Activated naive CD8-positive, alpha-beta T cell treated with anti-CD3 and anti-CD28 coated beads for 36 hours (primary cell): ENCODE measurements at places on chromosomes 16 and 17. TPM values are rescaled to one million over a fixed set of nuclear protein-coding genes. Genes with fewer than 3 reads are reported as not detected.
A peak's percentile ranks its signal among the peaks of the same experiment; 100 is the strongest.

DNA sequence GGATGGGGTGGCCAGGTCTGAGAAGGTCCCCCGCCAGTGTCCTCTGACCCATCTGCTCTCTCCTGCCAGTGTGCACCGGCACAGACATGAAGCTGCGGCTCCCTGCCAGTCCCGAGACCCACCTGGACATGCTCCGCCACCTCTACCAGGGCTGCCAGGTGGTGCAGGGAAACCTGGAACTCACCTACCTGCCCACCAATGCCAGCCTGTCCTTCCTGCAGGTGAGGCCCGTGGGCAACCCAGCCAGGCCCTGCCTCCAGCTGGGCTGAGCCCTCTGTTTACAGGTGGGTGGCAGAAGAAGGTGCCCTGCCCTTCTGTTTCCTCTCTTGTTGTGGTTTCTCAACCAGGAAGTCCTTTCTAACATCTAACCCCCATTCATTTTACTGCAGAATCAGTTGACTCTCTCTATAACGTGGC is 7.1 kb downstream of the ERBB2 start:
- H3K4me3 ChIP-seq = no peak overlapping the region
- peaks cover 6% of the 10 kb centered on the region for H3K27me3 ChIP-seq
- peaks cover 10% of the 10 kb centered on the region for H3K4me1 ChIP-seq
- no peak for DNase-seq

DNA sequence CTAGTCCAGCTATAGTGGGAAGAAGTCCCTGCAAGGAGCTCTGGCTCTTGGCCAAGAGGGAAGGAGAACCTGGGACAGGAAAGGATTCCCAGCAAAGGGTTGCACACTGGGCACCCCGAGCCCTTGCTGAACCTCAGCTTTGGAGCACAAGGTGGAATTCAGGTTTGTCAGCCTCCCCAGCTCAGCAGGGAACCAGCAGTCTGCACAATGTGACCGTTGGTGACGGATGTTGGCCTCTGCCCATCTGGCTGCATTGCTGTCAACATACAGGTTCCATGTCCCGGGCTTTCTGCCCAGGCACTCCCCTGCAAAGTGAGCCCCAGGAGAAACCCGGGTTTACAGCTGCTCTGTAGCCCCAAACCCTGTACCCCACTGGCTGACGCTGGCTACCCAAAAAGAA is 6.7 kb downstream of the RPRML start:
- H3K27ac ChIP-seq = no peak overlapping the region
- H3K4me1 ChIP-seq = no peaks in the 10 kb centered on the region
- H3K36me3 ChIP-seq = peaks cover 4% of the 10 kb centered on the region
- H3K27me3 ChIP-seq = peaks cover 11% of the 10 kb centered on the region
- DNase-seq = no peak

DNA sequence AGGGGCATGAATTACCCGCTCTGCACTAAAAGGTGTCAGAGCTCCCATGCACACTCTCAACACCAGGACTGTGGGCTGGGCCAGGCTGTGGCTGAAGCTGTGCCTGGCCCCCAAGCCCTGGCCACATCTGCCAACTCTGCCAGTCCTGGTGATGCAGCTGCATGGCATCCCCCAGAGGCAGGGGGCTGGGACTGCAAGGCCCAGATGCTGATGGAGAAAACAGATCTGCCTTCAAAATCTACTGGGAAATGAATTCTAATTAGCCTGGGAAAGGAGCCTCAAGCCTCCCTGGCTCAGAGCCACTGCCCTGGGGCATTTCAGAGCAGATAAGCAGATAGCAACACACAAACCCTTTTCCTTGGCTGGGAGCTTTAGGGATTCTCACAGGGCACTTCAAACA is 3.4 kb downstream of the CHST6 start:
- no peak for DNase-seq
- H3K4me1 ChIP-seq = peaks cover 7% of the 10 kb centered on the region
- no peak overlapping the region for H3K27ac ChIP-seq
- H3K27me3 ChIP-seq = peaks cover 44% of the 10 kb centered on the region

- H3K36me3 ChIP-seq = peaks cover 2% of the 10 kb centered on the region
- H3K27me3 ChIP-seq = no peaks in the 10 kb centered on the region
- DNase-seq = no peak
- H3K4me3 ChIP-seq = no peak overlapping the region
Observed at GRCh38 chr17:77720946-77721845, 237.3 kb upstream of the TNRC6C start.

DNA sequence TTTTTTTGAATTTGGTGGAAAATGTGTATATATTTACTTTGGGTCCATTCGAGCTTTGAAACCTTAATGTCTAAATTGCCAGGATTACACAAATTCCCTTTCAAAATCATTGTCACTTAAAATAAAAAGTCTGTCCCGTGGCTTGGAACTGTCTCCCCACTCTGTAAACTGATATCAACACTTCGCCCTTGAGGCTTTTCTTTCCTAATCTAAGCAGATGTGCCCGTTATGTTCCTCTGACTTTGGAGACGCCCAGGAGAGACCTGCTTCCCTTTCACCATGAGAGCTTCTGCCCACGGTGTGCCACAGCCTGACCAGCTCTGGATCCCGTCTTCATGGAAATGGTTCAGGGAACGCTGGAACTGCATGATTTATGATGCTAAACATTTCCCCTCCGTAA is 151.3 kb downstream of the C16orf95 start:
- H3K4me1 ChIP-seq = peaks cover 5% of the 10 kb centered on the region
- H3K4me3 ChIP-seq = no peak overlapping the region
- no peak for DNase-seq
- H3K27me3 ChIP-seq = peaks cover 7% of the 10 kb centered on the region
- H3K36me3 ChIP-seq = peaks cover 2% of the 10 kb centered on the region

- H3K36me3 ChIP-seq = no peaks in the 10 kb centered on the region
- no peak overlapping the region for H3K4me3 ChIP-seq
- peaks cover 9% of the 10 kb centered on the region for H3K4me1 ChIP-seq
- DNase-seq = no peak
- peaks cover 5% of the 10 kb centered on the region for H3K27me3 ChIP-seq
- no peak overlapping the region for H3K27ac ChIP-seq
Observed at GRCh38 chr17:2935632-2936031, 127.8 kb downstream of the OR1D5 start.

DNA sequence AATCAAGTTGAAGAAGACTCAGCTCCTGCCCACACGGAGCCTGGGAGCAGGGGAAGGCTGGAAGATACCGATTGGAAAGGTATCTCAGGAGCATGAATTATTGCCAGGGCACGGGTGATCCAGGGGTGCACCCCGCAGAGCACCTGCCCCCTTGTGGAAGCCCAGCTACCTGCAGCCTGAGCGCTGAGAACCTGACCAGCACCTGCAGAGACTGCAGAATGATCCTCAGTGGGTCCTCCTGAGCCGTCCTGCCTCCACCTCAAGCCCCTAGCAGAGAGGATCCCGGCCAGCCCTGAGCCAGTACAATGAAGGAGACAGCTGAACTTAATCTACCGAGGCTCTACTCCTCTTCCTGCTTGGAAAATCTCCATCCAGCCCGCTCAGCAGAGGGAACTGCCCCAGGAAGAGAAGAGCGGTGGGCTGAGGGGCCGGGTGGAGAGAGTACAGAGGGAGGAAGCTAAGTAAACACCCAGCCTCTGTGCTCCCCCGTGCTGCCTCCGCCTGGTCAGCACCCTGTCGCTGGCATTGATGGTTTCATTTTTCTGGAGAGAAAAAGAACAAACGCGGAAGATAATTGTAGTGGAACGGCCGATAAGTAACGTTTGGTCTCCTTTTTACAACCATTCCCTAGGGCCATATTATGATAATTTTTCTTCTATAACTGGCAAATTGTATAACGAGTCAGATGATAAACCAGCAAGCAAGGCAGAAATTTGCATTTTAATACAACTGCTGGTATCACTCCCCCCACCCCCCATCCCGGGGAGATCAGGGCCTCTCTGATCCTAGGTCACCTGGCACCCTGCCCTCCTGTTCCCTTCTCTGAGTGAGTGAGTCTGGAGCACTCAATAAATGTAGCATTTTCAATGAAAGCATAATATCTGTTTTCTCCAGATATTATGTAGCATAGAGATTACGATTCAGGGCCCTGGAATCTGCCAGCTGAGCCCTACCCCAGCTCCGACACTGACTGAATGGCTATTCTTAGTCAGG is 204.5 kb upstream of the RPL38 start:
- no peak overlapping the region for H3K4me3 ChIP-seq
- no peak overlapping the region for H3K27ac ChIP-seq
- H3K36me3 ChIP-seq = no peaks in the 10 kb centered on the region
- H3K4me1 ChIP-seq = no peaks in the 10 kb centered on the region

GRCh38 chr16:3879258-3879886 is 1.1 kb downstream of the CREBBP start:
- H3K27ac ChIP-seq = peak overlapping the region; percentile 52
- peak overlapping the region; percentile 83 for H3K4me3 ChIP-seq
- H3K27me3 ChIP-seq = peaks cover 6% of the 10 kb centered on the region
- H3K36me3 ChIP-seq = peaks cover 31% of the 10 kb centered on the region
- DNase-seq = peak; percentile 15
- peaks cover 50% of the 10 kb centered on the region for H3K4me1 ChIP-seq

DNA sequence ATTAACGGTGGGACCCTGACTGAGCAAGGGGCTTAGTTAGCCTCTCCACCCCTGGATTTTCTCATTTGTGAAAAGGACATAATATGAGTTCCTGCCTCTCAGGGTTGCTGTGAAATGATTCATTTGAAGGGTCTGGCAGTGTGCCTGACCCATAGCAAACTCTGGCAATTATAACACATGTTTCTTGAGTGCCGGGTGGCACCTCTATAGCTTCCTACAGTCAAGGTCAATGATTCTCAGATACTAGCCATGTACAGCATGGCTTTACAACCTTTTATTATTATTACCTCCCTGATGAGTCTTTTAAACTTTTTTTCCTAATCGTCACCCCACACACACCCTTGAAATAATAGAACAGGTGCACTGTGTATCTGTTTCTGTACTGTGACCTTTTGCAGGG is 42.1 kb downstream of the TMEM114 start:
- H3K27me3 ChIP-seq = peaks cover 52% of the 10 kb centered on the region
- H3K4me1 ChIP-seq = no peaks in the 10 kb centered on the region
- no peak for DNase-seq
- no peak overlapping the region for H3K27ac ChIP-seq

- peaks cover 36% of the 10 kb centered on the region for H3K4me1 ChIP-seq
- no peaks in the 10 kb centered on the region for H3K27me3 ChIP-seq
- H3K36me3 ChIP-seq = peaks cover 38% of the 10 kb centered on the region
- peak overlapping the region; percentile 93 for H3K27ac ChIP-seq
- no peak for DNase-seq
- peak overlapping the region; percentile 87 for H3K4me3 ChIP-seq
Observed at GRCh38 chr17:39462631-39463375, 1.5 kb downstream of the CDK12 start.

DNA sequence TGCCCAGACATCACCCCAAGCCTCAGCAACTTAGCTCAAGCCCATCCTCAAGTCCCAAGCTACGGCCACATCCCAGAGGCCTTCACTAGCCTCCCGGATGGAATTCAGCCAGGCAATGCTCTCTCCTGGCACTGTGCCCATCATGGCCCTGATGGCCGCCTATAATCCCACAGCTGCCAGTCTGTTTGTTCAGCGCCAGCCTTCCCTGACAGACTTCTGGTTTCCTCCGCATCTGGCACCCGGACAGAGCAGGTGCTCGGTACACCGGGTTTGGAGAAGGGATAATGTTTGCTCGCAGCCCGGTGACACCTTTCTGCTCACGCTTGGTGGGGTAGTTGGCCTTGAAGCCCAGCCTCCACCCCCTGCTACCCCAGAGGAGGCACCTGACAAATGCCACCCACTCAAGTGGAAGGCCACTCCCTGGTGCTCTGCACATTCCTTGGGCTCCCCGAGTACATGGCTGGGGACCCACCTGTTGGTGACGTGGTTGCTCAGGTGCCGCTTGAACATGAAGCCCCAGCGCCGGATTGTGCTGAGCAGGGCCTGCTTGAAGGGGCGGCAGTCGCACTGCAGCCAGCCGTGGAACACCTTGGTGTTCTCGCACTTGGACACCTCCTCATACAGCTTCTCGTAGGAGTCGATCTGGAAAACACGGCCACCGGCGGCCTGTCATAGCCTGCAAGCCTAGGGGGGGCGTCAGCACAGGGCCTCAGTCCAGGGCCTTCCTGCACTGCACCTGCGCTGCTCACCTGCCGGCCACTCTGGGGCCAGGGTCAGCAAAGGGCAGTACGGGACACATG is 47.1 kb downstream of the DNAH17 start:
- peaks cover 10% of the 10 kb centered on the region for H3K4me1 ChIP-seq
- H3K36me3 ChIP-seq = no peaks in the 10 kb centered on the region
- no peak overlapping the region for H3K27ac ChIP-seq
- DNase-seq = no peak
- no peaks in the 10 kb centered on the region for H3K27me3 ChIP-seq

PCTP gene
- 8.7 TPM for total RNA-seq

MYADML2 gene
- total RNA-seq = not detected

DNA sequence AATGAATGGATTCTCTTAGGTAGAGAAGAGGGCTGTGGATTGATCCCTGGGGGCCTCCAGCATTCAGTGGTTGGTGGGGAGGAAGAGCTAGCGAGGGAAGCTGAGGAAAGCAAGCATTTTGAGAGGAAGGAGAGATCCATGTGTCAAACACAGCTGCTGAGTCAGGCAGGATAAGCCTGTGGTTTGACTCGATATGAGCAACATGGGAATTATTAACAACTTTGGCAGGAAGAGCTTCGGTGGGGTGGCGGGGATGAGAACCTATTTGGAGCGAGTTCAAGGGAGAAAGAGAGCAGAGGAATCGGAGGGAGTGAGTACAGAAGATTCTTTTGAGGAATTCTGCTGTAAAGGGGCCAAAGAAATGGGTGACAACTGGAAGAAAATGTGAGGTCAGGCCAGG is 59.5 kb upstream of the CDC42EP4 start:
- no peak overlapping the region for H3K4me3 ChIP-seq
- DNase-seq = no peak

DNA sequence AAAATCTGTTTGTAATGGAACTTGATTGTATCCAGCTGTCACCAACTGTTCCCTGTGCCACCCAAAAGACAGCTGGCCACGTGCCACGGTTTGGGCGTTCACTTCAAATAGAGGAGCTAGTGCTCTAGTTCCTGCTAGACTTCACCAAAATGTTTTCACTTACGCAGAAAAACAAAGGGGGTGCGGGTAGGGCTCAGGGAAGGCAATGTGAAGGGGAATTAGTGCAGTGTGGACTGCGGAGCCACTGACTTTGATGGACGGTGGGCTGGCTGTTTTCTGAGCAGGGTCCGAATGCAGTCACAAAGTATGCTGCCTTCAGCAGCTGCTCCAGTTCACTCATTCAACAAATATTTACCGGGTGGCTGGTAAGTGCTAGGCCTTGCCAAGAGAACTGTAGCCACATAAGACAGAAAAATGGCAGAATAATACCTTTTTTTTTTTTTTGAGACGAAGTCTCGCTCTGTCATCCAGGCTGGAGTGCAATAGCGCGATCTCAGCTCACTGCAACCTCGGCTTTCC is 7.6 kb upstream of the CYTH1 start:
- peaks cover 37% of the 10 kb centered on the region for H3K36me3 ChIP-seq
- H3K27ac ChIP-seq = peak overlapping the region; percentile 86
- peak overlapping the region; percentile 11 for H3K4me3 ChIP-seq
- H3K4me1 ChIP-seq = peaks cover 50% of the 10 kb centered on the region

RAB11FIP4 gene
- total RNA-seq = 18.7 TPM

GRCh38 chr16:9151597-9151996 is 60.2 kb downstream of the HAPSTR1 start:
- no peaks in the 10 kb centered on the region for H3K36me3 ChIP-seq
- no peak for DNase-seq
- H3K27me3 ChIP-seq = peaks cover 24% of the 10 kb centered on the region
- H3K4me3 ChIP-seq = no peak overlapping the region
- no peaks in the 10 kb centered on the region for H3K4me1 ChIP-seq
- H3K27ac ChIP-seq = no peak overlapping the region
